AML-193 (cell line): ENCODE measurements at places on chromosomes 12 and 14.

- no peak for DNase-seq
Observed at GRCh38 chr12:116783525-116784237, 45.6 kb downstream of the RNFT2 start.

- no peak for DNase-seq
Observed at GRCh38 chr14:22390195-22390594, 198.8 kb downstream of the DAD1 start.

GRCh38 chr12:19217446-19217845 is 87.9 kb downstream of the PLEKHA5 start:
- DNase-seq = no peak

- DNase-seq = peak; percentile 39
Observed at GRCh38 chr12:55659486-55660385, 23.0 kb downstream of the OR10P1 start.

- peak; percentile 33 for DNase-seq
Observed at GRCh38 chr12:76790564-76791552, 26.9 kb downstream of the ZDHHC17 start.

DNA sequence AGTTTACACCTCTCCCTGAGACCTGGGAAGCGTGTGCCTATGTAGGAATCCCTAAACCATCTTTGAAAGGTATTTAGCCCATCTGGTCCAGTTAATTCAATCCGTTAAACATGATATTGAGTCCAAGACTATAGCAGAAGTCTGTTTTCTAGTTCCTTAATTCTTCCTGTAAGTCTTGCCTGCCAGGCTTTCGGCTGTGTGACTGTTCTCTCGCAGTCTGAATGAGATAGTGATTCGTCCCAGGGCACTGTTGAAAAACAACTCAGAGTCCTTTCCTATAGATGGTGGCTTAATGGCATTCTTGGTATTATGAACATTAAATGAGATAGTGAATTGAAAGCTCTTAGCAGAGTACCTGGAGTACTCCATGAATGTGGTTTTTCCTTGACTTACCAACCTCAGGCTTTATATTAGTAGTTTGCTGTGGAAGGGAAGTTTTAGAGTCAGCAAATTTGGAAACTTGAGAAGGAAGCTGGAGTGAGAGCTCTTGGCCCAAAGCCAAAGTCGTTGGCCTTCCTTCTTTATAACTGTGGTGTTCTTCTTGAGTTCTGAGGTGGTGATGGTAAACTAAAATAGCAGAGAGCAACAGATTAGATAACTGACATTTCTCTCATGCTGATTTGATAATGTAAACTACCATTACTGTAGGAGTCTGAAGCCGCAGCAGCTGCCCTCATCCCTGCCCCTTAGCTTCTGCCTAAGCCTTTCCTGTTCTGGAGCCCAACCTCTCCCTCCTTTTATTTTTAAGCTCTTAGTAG is 76.5 kb downstream of the TGFB3 start:
- no peak for DNase-seq

GRCh38 chr14:49975799-49976198 is 82.9 kb downstream of the ARF6 start:
- no peak for DNase-seq

GRCh38 chr12:11067514-11067913 is 5.4 kb upstream of the TAS2R46 start:
- DNase-seq = no peak

DNA sequence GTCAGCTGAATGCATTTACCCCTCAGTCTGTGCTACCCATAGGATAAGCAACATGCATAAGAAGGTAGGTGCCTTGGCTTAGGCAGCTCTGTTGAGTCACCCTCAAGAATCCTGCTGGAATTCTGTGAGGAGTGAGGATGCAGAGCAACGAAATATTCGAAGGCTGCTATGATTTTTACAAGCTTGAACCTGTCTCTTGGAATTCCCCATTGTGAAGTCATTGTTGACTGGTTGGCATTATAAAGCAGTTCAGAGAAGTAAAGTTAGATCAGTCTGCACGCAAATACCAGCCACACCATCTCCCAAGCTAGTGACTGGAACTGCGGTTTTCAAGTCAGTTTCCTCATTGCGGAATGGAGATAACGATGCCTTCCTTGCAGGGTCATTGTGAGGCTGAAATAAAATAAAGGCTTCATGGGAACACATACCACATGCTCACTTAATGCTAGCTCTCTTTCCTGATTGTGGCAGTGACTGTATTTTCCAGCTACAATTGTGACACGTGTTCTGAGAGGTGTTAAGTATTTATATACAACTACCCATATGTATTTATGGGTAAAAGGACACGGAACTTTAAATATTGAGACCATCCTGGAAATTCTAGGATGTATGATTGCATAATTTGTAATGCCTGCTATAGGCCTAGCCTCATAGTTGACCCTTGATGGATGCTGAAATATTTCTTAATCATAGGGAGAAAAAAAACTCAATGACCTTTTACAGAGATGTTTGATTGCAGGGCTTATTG is 96.7 kb downstream of the ETV6 start:
- DNase-seq = peak; percentile 93

DNA sequence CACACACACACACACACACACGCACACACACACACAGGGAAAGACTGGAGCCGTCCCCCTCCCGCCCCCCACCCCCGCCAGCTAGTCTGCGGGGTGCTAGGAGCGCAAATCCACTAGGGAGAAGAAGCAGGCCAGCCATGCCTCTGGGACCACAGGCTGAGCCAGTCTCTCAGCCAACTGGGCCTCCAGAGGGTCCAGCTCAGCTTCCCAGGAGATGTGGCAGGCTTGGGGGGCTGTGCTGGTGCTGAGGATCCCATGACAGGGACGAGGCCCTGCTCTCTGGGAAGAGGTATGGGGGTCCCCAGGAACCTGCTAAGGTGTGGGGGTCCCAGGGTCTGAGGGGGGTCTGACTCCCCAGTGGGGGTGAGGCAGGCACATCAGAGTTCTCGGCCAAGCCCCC is 133.5 kb downstream of the NCOR2 start:
- DNase-seq = no peak

DNA sequence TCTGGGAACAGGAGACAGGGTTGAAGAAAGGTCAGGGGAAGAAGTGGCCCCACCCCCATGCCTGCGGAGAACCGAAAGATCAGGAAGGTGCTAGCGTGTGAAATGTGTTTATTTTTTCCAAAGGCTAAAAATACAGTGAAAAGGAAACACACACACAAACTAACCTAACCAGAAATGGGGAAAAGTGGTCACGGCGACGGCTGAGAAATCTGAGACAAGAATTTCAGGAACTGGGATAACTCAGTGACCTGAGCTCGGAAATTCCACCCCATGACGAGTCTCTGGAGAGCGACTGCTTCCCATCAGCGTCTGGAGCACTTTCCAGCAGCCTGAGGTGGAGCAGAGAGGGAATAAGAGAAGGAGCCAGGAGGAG is 16.6 kb upstream of the RND1 start:
- DNase-seq = no peak

- DNase-seq = no peak
Observed at GRCh38 chr14:35189422-35189821, 67.1 kb downstream of the PRORP start.

GRCh38 chr12:64237382-64237781 is 15.3 kb upstream of the KICS2 start:
- DNase-seq = no peak

GRCh38 chr12:1099158-1099557 is 108.1 kb downstream of the ERC1 start:
- no peak for DNase-seq

- DNase-seq = no peak
Observed at GRCh38 chr12:89319122-89319521, 33.2 kb downstream of the DUSP6 start.

- DNase-seq = peak; percentile 54
Observed at GRCh38 chr12:2691345-2692071, 103.3 kb upstream of the FKBP4 start.

DNA sequence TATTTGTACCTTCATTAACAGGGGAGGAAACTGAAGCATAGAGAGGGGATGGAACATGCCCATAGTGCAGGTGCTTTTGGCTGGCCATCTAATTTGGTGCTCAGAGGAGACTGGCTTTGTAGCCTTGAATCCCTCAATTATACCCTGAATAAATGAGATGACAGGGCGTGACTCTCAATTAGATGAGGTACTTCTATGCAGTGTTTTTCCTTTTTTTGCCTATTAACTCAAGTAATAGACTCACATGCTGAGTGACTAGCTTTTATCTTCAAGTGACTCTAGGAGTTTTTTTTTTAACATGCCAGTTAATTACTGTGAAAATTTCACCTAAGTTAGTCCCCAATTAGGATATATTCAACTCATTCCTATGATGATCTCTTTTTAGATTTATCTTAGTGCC is 243.7 kb downstream of the DACT1 start:
- no peak for DNase-seq

- no peak for DNase-seq
Observed at GRCh38 chr12:100715976-100716944, 78.3 kb upstream of the ANO4 start.

- no peak for DNase-seq
Observed at GRCh38 chr14:89629383-89629782, 212.3 kb upstream of the FOXN3 start.

- no peak for DNase-seq
Observed at GRCh38 chr12:9725213-9725870, 7.6 kb downstream of the CLECL1 start.

DNA sequence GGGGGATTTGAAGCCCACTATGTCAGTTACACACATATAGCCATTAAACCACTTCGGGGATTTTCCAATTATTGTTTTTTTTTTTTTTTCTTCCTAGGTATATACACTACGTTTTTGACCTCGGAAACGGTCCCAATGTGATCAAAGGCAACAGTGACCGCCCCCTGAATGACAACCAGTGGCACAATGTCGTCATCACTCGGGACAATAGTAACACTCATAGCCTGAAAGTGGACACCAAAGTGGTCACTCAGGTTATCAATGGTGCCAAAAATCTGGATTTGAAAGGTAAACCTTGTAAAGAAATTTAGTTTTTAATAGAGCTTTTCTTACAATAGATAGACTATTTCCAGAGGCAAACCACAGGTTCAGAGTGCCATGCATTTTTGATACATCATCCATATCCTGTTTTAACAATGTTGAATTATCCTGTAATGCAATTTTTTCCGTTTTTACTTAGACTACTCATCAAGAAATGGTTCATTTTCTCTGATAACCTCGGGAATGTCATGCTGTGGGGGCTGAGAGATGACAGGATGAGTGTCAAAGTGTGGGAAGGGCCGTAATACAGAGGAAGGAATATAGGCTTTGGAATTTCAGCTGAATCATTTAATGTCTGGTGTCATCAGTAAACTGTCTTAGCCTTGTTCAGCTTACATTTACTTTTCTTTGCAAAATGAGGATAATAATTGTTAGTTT is 797.1 kb downstream of the NRXN3 start:
- no peak for DNase-seq

GRCh38 chr12:148676-149416 is 65.1 kb downstream of the SLC6A12 start:
- DNase-seq = no peak

DNA sequence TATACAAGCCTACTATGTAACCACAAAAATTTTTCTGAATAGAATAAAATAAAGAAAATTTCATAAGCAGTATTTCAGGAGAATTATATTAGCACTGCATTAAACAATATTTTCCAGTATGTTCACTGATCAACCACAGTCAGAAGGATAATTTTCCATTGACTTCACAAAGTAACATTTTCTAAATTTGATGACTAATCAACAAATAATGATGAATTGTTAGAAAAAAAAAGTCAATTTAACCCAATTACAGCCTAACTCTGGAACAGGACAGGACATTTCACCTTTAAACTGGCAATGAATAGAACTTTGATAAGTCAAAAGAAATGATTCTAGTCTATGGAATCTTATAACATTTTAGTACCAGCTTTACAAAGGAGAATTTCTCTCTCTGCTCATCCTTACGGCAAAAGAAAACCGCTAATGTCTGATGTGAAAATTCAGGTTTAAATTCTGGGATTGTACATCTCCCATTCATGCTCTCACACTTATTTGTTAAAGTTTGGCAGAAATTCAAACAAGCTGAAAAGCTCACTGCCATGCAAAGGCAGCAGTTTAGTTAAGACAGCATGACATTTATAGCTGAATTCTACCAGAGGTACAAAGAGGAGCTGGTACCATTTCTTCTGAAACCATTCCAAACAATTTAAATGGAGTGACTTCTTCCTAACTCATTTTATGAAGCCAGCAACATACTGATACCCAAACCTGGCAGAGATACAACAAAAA is 84.5 kb downstream of the MDGA2 start:
- no peak for DNase-seq

GRCh38 chr14:65972346-65972870 is 513.8 kb upstream of the CCDC196 start:
- DNase-seq = no peak

DNA sequence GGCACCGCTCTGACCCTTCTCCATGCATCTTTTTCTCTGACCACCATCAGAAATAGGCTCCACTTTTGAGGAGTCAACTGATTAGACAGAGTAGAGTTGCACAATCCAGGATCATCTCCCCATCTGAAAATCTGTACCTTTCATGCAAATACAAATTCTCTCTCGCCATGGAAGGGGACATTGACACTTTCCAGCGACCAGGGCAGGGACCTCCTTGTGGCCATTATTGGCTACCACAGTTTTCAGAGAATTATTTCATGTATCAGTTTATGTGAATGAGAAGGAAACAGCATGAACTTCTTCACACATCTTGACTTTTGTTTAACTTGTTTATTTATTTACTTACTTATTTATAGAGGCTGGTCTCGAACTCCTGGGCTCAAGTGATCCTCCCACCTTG is 13.8 kb upstream of the RAN start:
- DNase-seq = no peak

- no peak for DNase-seq
Observed at GRCh38 chr14:104532191-104532555, 47.4 kb upstream of the C14orf180 start.

GRCh38 chr12:84891106-84891838 is 21.3 kb downstream of the SLC6A15 start:
- DNase-seq = no peak

DNA sequence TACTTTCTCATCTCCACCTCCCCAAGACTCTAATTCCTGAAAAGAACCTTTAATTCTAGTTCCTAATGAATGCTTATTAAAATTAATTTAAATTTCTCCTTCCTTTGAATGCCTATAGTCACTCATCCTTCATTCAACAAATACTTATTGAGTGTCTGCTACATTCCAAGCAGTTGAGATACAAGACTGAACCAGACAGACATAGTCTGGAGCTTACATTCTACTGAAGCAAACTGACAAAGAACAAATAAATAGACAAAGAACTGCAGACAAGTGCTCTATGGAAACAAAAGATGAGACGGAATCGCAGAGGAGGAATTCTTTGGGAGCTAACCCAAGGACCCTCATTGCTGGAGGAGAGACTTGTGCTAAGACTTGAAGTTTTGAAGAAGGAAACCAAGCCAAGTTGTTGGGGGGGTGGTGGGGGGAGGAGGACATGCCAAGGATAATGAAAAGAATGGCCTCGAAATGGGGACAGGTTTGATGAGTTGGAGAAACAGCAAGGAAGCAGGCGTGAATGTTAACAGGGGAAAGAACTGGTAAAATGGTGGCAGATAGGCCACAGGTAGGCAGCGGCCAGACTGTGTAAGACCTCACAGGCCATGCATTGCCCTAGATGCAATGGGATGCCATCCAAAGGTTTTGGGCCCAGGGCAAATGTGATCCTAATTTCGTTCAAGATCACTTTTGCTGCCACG is 9.7 kb upstream of the TDG start:
- no peak for DNase-seq
